GM12878 (cell line): ENCODE measurements at places on chromosomes 5 and 9. TPM values are rescaled to one million over a fixed set of nuclear protein-coding genes. Genes with fewer than 3 reads are reported as not detected.

Gene CER1
- polyA plus RNA-seq, result not detected in 2 replicates

Gene CCDC183
- polyA plus RNA-seq, result 0.27 and 0.55 TPM in 2 replicates

Gene ANKRD18B
- not detected in 2 replicates for polyA plus RNA-seq

Gene OR1J2
- polyA plus RNA-seq, result not detected in 2 replicates

Gene SLC46A2
- not detected in 2 replicates for polyA plus RNA-seq

Gene PCDHGC4
- 0.21 and 0.31 TPM in 2 replicates for polyA plus RNA-seq

Gene FBLL1
- polyA plus RNA-seq, result not detected in 2 replicates

Gene PLEKHG4B
- 0.01 TPM in 1 of 2 replicates, not detected in the other for polyA plus RNA-seq

Gene ZNF300
- 0.04 TPM in 1 of 2 replicates, not detected in the other for polyA plus RNA-seq

Gene SPAG8
- 0.77 and 1.4 TPM in 2 replicates for polyA plus RNA-seq

Gene GLRA1
- not detected in 2 replicates for polyA plus RNA-seq

Gene FCN2
- polyA plus RNA-seq, result not detected in 2 replicates

Gene BARHL1
- polyA plus RNA-seq, result not detected in 2 replicates

Gene CXCL14
- polyA plus RNA-seq, result not detected in 2 replicates

Gene C9orf50
- polyA plus RNA-seq, result not detected in 2 replicates

Gene PCDHA11
- polyA plus RNA-seq, result not detected in 2 replicates

Gene CTNND2
- polyA plus RNA-seq, result not detected in 2 replicates

Gene CCNO
- not detected in 2 replicates for polyA plus RNA-seq

Gene TSSK1B
- polyA plus RNA-seq, result not detected in 2 replicates

Gene COX7C
- polyA plus RNA-seq, result 1,415 and 1,426 TPM in 2 replicates

Gene HTR1A
- polyA plus RNA-seq, result not detected in 2 replicates

Gene STOM
- 37.2 and 42.6 TPM in 2 replicates for polyA plus RNA-seq

Gene SLC25A2
- not detected in 2 replicates for polyA plus RNA-seq

Gene SLC6A3
- not detected in 2 replicates for polyA plus RNA-seq

Gene SLC25A48
- not detected in 2 replicates for polyA plus RNA-seq

Gene DNAH5
- polyA plus RNA-seq, result not detected in 2 replicates

Gene TNFSF8
- polyA plus RNA-seq, result not detected in 2 replicates

Gene IFNA13
- polyA plus RNA-seq, result not detected in 2 replicates

Gene SOHLH1
- not detected in 2 replicates for polyA plus RNA-seq

Gene CYSTM1
- polyA plus RNA-seq, result 71.9 and 85.4 TPM in 2 replicates

Gene SH3RF2
- not detected in 2 replicates for polyA plus RNA-seq

Gene FAM219A
- polyA plus RNA-seq, result 0.67 and 0.82 TPM in 2 replicates

Gene PCDHGA10
- 1.5 and 1.6 TPM in 2 replicates for polyA plus RNA-seq

Gene PLPPR1
- polyA plus RNA-seq, result not detected in 2 replicates

Gene LCN9
- not detected in 2 replicates for polyA plus RNA-seq

Gene GPRIN1
- 0.33 and 0.74 TPM in 2 replicates for polyA plus RNA-seq

Gene TEK
- polyA plus RNA-seq, result not detected in 2 replicates

Gene MYOZ3
- 0.32 TPM in 1 of 2 replicates, not detected in the other for polyA plus RNA-seq
